Activated CD8-positive, alpha-beta memory T cell treated with anti-CD3 and anti-CD28 coated beads, Interleukin-2, amount 50 U/mL, for 48 hours (primary cell): ENCODE measurements at places on chromosomes 7 and 10.

- no peak for DNase-seq
Measured at GRCh38 chr7:126957443-126957842, 295.3 kb downstream of the GRM8 start.

- DNase-seq, result no peak
Measured at GRCh38 chr10:118266098-118266748, 75.9 kb downstream of the FAM204A start.

GRCh38 chr7:98531717-98532116, 85.4 kb upstream of the NPTX2 start:
- DNase-seq, result no peak

DNA sequence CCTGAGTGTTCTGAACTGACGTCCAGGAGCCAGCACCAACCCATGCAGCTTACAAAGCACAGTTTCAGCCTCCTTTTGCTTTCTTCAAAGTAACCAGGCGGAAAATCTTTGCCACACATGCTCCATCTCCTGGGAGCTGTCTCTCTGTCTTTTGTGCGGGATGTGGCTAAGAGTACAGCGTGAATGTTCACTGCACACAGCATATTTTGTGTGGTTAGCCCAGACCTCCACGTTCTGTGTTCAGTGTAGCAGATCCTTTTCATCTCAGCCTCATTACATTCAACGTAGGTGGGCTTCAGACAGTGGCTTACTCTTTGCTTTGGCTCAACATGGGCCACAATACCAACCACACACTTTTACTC, 200.8 kb downstream of the TNS3 start:
- DNase-seq, result no peak

GRCh38 chr7:42690794-42691639, 220.9 kb downstream of the C7orf25 start:
- no peak for DNase-seq

DNA sequence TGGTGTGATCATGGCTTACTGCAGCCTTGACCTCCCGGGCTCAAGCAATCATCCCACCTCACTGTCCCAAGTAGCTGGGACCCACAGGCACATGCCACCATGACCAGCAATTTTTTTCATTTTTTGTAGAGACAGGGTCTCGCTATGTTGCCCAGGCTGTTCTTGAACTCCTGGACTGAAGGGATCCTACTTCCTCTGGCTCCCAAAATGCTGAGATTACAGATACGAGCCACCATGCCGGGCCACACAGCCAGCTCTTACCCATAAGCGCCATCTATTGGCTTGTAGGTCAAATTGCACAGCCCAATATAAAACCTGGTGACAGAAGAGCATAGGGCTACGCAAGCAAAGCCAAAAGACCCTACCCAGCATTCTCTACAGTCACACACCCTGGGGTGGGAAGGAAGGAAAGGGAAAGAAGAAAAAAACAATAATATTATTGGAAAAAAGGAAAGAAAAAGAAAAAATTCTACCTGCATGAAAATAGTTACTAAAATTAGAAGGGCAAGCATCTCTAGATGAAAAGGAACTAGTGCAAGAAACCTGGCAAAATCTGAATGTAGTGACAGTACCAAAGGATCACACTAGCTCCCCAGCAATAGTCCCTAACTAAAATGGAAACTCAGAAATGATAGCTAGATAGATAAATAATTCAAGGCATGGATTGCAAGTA, 29.4 kb upstream of the AMPH start:
- no peak for DNase-seq

- no peak for DNase-seq
Measured at GRCh38 chr10:1706711-1707110, 30.6 kb downstream of the ADARB2 start.

DNA sequence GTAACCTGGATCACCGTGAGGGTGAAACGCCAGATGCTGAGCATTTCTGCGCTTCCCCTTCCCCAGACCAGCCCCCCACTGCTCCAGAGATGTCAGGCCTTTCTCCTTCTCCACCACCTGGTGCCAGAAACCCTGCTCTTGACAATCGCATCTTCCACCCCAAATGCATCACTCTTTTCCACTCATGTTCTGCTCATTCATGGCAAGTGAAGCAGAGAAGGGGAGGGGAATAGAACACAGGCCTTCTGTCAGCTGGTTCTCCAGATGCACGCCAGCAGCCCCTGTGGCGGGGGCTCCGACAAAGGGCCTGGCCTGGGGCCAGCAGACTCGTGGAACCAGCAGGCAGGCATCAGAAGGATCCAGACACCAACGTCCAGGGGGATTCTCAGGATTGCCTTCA, 68.5 kb upstream of the SVIL start:
- no peak for DNase-seq

- peak; percentile 37 for DNase-seq
Measured at GRCh38 chr10:124347956-124348355, 70.8 kb downstream of the OAT start.

DNA sequence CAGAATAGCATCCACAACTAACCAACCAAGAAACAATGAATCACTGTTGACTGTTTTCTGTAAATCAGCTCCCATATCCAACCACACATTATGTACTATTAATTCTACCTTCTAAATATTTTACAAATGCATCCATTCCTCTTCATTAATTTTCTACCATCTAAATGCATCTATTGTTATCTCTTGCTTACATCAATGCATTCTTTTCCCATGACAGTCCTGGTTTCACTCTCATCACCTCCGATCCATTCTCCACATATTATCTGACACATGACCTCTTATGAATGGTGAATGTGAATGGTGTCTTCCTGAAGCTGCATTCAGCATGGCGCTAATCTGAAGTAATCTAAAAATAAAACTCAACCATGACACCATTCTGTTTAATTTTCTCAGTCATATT, 153.8 kb upstream of the CALCR start:
- no peak for DNase-seq

DNA sequence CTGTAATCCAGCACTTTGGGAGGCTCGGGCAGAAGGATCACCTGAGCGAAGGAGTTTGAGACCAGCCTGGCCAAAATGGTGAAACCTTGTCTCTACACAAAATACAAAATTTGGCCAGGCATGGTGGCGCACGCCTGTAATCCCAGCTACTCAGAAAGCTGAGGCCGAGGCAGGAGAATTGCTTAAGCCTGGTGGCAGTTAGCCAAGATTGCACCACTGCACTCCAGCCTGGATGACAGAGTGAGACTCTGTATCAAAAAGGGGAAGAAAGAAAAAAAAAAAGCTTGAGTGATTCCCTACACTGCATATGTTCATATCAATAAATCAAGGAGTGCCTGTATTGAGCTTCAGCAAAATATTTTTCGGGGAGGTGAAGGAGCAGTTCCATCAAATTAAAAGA, 45.8 kb upstream of the SRRM3 start:
- DNase-seq, result no peak

DNA sequence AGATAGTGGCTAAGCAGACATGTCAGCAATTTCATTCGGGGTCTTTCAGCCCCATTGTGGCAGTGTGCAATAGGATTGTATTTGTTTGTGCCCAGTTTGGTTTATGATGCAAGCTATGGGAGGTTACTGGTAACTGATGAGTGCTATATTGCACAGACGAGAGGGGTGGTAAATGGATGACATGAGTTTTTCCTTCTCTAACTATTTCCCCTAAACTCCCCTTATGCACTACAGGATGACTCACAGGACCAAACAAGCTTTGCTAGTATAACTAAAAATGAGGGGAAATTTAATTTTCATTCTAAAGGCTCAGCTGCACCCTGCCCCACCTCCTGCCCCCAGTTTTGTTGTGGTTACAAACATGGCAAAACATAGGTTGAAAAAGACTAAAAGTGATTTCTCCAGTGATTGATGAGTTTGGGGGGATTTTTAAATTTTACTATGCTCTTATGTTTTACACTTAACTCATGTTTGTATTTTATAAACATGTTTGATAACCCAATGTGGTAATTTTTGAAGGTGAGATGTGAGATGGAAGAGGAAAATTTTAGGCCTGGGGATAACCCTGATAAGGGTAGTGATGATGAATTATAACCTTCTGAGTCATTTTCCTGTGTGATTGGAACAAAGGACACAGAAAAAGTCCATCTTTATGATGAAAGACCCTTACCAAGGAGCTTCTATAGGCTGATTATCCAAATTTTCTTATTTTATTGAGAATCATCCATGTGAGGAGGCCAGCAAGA, 60.8 kb upstream of the NAMPT start:
- no peak for DNase-seq

GRCh38 chr7:107210400-107210799, 41.6 kb downstream of the HBP1 start:
- no peak for DNase-seq

DNA sequence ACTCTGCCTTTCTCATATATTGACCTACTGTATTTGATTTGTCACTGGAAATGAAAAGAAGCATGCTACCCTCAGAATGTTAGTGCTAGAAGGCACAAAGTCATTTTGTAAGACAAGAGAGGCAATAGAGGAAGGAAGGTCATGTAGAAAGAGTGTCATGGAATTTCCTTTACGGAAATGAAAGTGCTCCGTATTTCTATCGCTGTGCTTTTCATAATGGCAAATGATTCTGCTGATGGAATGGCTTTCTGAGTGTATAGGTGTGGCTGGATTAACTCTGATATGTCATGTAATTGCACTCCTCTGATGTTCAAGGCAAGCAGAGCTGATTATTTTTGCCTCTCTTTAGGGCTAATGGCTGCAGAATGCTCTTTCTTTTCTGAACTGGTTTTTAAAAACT, 15.5 kb upstream of the STEAP4 start:
- no peak for DNase-seq

GRCh38 chr7:113246738-113247137, 128.4 kb upstream of the SMIM30 start:
- no peak for DNase-seq

GRCh38 chr10:131636841-131637724, 263.7 kb upstream of the PPP2R2D start:
- no peak for DNase-seq

DNA sequence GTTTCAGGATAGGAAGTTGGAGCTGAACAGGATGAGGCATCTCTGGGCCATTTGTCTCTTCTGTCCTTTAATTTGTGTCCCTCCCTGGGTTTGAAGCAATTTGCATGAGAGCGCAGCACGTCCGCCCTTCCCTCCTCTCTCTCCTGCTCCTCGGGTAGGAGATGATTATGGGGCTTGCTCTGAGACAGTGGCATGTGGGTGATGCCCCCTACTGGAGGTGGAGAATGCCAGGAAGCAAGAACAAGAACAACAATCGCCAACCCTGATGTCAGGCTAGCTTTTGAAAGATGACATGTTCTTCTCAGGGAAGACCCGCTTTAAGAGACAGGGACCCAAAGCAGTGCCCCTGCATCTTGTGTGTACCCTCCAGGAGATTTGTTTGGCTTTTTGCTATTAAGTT, 63.9 kb upstream of the LOXL4 start:
- no peak for DNase-seq

DNA sequence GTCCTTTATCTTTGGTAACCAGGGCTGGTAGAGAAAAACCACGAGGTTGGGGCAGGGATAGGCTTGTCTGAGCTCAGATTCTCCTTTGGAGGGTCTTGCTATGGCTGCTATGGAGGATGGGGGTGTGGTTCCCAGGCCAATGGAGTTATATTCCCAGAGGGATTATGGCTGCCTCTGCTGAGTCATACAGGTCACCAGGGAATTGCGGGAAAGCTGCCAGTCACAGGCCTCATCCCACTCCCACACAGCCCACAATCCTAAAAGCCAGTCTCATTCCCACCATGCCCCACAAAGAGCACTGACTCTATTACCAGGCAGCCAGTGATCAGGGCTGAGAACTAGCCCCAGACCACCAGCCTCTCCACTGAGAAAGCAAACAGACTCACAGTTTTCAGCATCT, 316.6 kb upstream of the TMEM229A start:
- no peak for DNase-seq

- DNase-seq, result no peak
Measured at GRCh38 chr10:112122827-112123226, 60.7 kb downstream of the GPAM start.

GRCh38 chr10:44363716-44364115, 21.2 kb downstream of the CXCL12 start:
- DNase-seq, result no peak

DNA sequence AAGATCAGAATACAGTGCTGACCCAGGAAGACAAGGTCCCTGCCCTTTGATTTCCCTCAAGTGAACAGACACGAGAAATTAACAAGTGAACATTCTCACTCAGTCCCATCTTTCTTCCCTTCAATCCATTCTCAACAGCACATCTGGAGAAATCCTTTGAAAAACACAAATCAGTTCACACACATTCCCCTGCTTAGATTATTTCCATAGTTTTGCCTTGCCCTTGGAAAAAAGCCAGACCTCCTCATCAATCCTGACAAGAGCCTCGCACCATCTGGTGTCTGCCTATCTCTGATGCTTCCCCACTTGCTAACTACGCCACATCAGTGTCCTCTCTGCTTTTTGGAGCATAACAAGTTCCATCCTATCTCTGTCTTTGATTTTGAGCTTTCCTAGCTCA, 94.4 kb upstream of the KIAA1217 start:
- DNase-seq, result no peak

GRCh38 chr7:75613351-75613750, 121.2 kb downstream of the SPDYE5 start:
- DNase-seq, result no peak

DNA sequence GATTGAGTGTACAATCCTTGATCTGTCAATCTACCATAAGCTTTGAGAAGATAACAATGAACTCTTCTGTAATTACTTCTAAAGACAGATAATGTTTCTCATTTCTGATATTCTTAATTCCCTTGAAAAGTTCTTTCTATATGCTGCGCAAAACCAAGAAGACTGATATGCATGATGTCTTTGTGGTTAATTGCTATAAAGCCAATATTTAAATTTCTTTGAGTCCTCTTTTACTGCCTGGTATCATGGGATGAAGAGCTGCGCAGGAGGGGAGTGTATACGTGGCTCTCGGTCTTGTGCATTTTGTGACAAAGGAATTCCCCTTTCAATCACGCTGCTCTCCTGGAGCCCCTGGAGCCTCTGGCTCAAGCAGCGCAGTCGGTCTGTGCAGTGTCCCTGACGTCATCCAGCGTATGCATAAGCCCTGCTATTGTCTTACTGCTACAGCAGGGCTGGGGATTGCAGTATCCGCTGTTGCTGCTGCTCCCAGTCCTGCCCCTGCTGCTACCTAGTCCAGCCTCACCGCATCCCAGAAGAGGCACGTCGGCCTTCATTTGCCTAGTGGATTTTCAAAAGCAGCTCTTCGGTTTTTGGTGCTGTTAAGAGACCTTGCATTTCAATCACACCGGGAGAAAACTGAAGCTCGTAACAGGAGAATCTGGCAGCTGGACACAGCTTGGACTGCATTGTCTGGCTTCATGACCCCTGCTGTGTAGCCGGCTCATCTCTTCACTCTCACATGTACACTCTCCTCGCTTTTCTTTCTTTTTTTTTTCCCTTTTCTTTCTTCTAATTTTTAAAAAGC, 66.7 kb downstream of the ST7 start:
- DNase-seq, result no peak

GRCh38 chr10:13018171-13018570, 16.7 kb upstream of the CCDC3 start:
- no peak for DNase-seq

- DNase-seq, result no peak
Measured at GRCh38 chr10:48456361-48456804, 148.5 kb downstream of the ARHGAP22 start.
